GF-D8 (cell line): ENCODE measurements at places on chromosomes 1 and 21.
A peak's percentile ranks its signal among the peaks of the same experiment; 100 is the strongest.

- DNase-seq = peak; percentile 18
These were observed 22.1 kb upstream of the TDRD10 start for GRCh38 chr1:154479764-154480421.

- no peak for DNase-seq
These were observed at the start of gene PSEN2 for GRCh38 chr1:226870401-226871279. TSS of gene PSEN2 (plus strand) at chr1:226870616. CDS start at chr1:226881908, 11,292 bp downstream.

DNA sequence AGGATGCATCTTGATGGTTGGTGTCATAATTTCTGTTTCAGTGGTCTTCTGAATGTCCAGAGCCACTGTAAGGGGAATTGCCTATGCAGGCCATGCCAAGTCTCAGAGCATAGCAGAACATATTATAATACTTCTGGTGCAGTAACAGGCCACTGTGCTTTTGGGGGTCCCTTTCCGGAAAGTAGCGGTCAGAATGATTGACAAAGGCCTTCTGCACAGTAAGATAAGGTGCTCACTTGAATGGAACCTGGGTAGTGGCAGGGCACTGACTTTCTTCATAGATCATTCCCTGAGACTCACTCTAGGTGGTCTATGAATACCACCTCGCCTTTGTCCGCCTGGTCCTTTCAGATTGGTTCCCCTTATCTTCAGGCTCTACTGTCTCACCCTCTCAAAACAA is 28.9 kb downstream of the RWDD3 start:
- DNase-seq = no peak

- DNase-seq = no peak
These were observed 421.3 kb upstream of the ADGRL2 start for GRCh38 chr1:81379430-81379829.

GRCh38 chr1:112006416-112007025 is 17.1 kb upstream of the KCND3 start:
- no peak for DNase-seq

DNA sequence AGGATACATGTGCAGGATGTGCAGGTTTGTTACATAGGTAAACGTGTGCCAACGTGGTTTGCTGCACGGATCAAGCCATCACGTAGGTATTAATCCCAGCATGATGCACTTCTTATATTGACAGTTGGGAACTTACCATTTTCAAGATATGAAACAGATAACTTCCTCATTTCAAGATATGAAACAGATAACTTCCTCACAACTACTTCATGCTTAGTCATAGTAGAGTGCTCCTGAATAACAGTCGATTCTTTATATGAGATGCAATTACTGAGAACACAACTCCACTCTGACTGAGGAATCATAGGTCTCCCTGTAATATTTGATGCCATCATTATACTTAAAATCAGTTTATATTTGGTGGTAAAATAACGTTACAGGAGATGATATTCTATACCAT is 1124.3 kb downstream of the AMY1C start:
- DNase-seq = no peak

DNA sequence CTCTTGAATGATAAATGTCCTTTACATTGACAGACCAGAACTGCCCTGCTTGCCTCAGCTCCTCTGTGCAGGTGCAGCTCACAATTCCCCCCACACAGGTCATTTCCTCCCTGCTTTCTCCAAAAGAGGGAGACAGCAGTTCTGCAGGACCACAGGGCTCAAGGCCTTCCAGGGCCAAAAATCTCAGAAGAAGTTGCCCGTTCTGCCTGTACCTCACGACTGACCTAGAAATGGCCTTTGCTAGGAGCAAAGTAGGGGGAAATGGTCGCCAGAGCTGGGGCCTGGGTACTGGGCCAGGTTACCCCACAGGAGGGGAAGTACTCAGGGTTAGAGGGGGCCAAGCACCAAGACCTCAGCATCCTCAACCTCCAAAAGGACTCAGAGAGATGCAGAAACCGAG is 11.1 kb downstream of the RNU1-2 start:
- no peak for DNase-seq

GRCh38 chr1:207888652-207889051 is 22.3 kb downstream of the CD34 start:
- no peak for DNase-seq

DNA sequence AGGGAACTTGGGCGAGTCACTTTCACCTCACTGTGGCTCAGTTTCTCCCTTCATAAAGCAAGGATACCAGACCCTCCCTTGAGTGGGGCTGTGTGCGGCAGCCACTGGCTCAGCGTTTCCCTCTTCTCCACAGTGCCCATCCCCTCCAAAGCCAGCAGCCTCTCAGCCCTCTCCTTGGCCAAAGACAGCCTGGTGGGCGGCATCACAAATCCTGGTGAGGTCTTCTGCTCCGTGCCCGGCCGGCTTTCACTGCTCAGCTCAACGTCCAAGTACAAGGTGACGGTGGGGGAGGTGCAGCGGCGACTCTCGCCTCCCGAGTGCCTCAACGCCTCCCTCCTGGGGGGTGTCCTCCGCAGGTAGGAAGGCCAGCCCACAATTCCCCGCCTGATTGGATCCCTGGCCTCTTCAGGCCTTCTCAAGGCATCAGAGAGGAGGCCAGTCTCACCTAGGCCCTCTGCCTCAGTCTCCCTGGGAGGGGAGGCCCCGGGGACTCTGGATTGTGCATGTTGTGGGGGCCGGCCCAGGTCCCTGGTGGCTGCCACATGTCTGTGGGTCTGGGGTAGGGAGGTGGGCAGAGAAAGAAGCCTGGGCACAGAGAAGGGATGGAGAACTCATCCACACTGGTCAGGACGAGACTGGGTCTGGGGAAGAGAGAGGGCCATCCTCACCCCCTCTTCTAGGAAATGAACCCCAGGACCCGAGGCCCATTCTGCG is 15.2 kb downstream of the TFAP2E start:
- no peak for DNase-seq

DNA sequence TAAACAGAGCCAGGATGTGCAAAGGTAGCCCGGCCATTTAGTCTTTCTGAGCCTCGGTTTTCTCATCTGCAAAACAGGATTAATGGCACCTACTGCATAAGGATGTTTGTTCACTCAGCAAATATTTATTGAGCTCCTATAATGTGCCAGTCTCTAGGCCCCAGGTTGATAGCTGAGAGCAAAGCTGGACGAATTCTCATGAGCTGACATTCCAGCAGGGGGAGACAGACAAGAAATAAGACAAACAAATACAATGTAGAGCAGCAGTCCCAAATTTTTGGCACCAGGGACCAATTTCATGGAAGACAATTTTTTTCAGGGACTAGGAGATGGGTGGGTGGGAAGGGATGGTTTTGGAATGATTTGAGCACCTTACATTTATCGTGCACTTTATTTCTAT is 74.3 kb upstream of the PAX7 start:
- DNase-seq = no peak

GRCh38 chr1:18999359-18999758 is 42.9 kb upstream of the IFFO2 start:
- DNase-seq = no peak

DNA sequence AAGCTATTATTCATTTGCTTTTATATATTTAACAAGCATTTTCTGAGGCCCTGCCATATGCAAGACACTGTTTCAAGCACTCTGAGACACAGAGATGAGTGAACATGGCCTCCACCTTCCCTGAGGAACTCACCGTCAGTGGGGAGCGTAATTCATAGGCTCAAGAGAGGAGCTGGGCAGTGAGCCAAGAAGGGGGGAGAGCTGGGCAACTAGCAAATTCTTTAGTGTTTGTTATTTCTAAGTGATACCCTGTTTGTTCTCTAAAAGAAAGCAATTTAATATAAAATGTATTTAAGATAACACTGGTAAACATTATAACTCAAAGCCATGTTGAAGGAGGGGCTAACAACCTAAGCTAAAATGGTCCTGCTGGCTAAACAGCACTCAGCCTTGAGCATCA is 119.2 kb upstream of the NGF start:
- no peak for DNase-seq

DNA sequence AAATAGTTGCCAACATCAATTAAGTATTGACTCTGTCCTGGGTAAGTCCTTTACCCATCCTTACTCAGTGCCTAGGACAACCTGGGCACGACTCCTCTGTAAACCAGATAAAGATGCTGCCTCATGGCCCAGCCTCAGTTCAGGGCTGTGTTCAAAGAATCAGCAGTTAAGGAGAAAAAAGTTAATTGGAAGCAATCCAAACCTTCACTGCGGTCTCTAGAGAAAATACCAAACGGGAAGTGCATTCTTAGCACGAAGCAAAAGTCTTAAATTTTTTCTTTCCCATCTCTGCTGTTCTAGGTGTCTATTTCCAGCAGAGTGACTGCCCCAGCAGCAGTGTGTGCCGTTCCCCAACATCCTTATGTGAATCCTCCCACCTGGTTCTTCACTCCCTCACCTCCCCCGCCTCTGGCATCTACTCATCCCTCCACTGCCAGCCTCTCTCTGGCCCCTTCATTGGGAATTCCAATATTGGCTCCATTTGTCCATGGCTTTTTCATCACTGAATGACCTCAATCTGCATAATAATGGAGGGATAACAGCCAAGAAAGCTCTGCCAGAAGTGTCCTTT is 23.2 kb downstream of the KANK4 start:
- DNase-seq = no peak

GRCh38 chr21:27572696-27573095 is 605.8 kb upstream of the ADAMTS5 start:
- no peak for DNase-seq

DNA sequence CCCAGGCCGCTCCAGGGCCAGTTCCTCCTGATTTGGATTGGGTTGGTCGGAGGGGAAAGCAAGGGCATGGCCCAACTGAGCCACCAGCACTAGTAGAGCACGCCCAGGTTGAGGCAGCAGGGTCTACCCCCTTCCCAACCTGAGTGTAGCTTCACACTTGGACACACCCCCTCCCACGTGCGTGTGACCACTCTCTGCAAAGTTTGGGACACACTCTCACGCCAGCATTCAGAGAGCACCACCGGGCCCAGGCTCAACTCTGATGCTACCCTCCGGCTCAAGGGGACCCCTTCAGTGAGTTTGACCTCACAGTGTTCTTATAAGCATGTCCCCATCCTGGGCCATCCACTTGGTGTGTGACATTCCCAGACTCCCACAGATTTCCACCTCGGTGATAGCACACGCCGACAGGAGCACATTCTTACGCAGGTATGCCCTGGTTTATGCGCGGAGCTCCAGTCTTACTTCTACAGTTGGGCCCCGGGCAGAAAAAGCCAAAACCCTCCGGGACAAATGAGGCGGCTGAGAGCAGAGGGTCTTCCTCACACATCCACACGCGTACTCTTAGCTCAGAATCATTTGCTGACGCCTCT is 3.0 kb upstream of the DMRTA2 start:
- no peak for DNase-seq
